Vagina (tissue), 2 donors: ENCODE measurements at places on chromosomes 11 and 22. TPM values are rescaled to one million over a fixed set of nuclear protein-coding genes. Genes with fewer than 3 reads are reported as not detected.
A peak's percentile ranks its signal among the peaks of the same experiment; 100 is the strongest.

DNA sequence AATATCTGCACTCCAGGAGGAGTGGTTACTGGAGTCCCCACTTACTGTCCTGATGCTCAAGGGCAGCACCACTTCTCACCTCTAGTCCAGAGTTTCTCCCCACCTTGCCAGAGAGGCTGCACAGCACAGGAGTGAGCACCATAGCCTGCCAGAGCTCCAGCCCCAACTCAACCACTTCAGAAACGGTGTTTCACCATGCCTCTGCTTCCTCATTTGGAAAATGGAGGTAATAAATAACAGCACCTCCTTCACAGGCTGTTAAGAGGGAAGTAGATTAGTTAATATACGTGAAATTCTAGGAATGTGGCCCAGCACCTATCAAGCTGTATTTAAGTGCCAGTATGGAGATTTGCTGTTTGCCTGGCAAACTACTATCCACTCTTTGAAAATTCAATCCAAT is 63.0 kb downstream of the GALNT18 start:
- no peak for DNase-seq

GRCh38 chr22:45009606-45010531 is at the start of gene PHF21B:
Gene PHF21B (minus strand): TSS chr22:45010005. CDS start chr22:45009549, 456 bp downstream.
- DNase-seq = no peak

- DNase-seq = no peak
Measured at GRCh38 chr11:62132689-62133293, 9.0 kb downstream of the INCENP start.

The SBF1 gene
- total RNA-seq = 37.3 TPM

DNA sequence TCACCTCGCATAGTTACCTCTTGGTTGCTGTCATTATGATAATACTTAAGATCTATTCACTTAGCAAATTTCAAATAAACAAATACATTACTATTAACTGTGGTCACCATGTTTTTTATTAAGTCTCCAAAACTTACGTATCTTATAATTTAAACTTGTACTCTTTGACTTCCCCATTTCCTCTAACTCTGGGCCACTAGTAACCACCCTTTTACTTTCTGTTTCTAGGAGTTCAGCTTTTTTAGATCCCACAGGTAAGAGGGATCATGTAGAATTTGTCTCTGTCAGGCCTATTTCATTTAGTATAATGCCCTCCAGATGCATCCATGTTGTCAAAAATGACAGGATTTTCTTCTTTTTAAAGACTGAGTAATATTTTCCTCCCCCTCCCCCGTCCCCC is 212.4 kb upstream of the C11orf87 start:
- DNase-seq = no peak

- no peak for DNase-seq
Measured at GRCh38 chr11:22976146-22976545, 115.9 kb upstream of the CCDC179 start.

DNA sequence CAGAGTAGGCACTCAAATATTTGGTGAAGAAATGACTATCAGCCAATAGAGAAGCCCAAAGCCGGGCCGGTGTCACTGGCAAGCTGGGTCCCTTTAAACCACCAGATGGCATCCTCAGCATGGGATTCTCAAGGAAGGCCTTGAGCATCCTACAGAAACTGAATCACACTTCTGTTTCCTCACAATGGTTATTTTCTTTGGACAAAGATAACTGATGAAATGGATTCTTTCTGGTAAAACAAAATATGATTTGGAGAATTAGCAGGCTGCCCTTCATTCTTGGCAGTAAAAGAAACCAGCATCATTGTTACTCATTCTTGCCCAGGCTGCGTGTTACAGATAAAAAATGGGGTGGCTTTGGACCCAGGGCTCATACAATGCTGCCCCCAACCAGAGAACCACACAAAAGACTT is 30.3 kb upstream of the ASPHD2 start:
- no peak for DNase-seq

The MS4A3 gene
- total RNA-seq = not detected

DNA sequence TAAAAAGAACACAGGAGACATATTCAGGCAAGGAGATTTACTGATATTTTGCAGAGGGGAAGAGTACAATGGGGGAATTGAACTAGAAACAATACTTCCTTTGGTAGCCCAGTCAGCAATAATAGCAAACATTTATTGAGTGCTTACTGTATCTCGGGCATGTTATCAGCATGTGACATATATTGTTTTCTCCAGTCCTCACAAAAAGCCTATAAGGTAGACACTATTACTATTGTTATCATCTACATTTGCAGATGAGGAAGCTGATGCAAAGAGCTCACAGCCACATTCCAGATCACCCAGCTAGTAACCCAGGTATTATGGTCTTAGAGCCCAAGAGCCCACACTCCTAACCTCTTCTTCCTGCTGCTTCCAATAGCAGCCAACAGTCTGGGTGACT is 27.9 kb downstream of the NAV2 start:
- DNase-seq = no peak

DNA sequence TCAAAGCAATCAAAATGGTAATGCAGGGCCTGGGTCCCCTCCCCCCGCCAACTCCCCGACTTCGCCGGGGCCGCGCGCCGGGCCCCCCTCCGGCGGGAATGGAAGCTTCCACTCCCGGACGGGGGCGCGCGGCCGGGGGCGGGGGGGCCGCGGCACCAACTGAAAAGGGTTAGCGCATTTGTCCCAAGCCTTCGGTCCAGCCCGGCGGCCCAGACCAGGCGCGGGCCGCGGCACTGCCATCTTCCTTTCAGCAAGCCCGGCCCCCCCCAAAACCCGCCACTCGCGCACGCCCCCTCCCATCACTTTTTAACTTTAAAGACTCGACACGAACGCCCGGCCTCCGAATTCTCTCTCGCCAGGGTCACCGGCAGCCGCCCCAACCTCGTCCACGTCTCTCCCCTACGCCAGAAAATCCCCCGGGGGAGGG is 2.8 kb downstream of the PHF21B start:
- DNase-seq = no peak

DNA sequence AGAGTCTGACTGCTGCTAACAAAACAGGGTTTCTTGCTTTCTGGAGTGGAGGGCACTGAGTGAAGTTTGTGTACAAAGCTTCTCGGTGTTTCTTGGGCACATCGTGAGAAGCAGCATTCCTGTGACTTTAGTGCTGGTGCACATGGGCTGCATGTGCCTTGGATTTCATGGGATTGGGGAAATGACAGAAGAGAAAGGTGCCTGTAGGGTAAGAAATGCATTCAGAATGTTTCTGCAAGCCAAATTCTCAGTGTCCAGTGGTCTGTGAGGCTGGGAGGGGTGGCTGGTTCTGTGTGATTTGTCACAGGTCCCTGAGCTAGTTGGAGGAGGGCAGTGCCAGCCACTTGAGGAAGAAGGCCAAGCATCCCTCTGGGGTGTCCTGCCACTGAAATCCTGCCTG is 404.2 kb upstream of the NARS2 start:
- DNase-seq = no peak

DNA sequence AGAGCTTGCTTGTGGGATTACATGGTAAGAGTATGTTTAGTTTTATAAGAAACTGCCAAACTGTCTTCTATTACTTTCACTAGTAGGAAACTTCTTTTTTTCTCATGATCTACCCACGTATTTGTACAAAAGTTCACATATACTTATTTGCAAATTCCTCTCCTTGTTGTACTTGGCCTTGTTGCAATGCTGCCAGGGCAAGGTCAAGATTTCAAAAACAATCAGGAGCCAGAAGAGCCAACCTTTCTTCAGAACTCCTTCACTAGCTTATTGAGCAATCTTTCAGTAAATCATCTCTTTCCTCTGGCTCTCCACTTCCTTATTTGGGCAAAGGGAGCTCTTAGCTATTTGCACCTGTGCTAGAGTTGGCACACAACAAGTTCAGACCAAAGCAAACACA is 9.7 kb downstream of the SRSF8 start:
- DNase-seq = no peak

The APOL4 gene
- total RNA-seq = 4.2 TPM

The SHANK3 gene
- total RNA-seq = 20.4 TPM

DNA sequence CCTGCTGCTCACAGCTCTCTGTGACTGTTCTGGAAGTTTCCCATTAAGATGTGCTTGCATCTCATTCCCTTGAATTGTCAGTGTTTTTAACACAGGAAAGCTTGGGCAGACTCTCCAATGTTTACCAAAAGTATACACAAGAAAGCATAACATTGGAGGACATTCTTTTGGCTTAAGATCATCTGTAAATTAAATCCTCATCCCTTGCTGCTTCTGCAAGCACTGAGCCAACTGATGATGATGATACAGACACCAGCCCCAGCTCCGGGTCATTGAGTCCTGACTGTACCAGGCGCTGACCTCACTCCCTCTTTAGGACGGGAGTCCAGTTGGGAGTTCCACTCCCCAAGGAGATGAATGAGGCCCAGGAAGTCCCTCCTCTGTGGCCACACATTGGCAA is 23.8 kb downstream of the CD82 start:
- no peak for DNase-seq

GRCh38 chr11:130533113-130533798 is 84.8 kb downstream of the ADAMTS15 start:
- DNase-seq = no peak

The GUCD1 gene
- 81.8 TPM for total RNA-seq

DNA sequence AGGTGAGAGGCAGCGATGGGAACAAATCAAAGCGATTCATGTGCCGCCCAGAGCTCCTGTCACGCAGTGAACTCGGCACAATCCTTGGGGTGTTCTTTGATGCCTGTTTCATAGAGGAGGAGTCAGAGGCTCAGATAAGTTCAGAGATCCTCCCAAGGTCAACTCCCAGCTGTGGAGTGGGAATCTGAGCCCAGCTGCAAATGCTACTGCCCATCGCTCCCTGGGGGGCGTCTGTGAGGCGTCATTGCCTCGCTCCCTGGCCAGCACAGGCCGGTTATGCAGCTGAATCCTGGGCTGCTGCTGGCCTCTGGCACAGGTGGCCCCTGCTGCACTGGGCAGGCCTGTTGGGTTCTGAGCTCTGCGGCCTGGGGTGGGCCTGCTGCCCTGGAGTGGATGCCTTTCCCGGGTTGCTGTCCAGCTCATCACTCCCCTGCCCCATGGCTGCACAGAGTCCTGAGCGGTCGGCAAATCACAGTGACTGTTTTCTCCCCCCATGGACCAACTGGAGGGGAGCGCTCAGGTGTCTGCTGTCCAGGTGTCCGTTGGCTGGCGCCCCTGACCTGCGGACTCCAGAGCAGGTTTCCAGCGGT is 36.3 kb upstream of the SHISAL1 start:
- no peak for DNase-seq

DNA sequence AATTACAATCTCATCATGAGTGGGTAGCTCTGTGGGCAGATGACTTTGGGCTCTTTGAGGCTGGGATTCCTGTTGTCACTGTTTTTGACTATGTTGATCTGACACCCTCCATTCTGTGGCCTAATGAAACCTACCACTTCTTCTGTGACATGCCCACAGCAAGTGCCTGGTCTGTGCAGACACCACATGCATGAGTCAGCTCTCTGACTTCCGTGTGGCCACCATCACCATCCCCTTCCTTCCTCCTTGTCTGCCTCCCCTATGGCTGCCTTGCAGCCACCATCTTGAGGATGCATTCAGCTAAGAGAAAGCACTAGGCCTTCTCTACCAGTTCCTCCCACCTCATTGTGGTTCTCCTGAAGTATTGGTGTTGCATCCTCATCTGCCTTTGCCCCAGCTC is 15.3 kb upstream of the OR10V1 start:
- DNase-seq = no peak

- no peak for DNase-seq
Measured at GRCh38 chr11:503179-503981, 3.7 kb downstream of the RNH1 start.

- no peak for DNase-seq
Measured at GRCh38 chr11:94694309-94695060, 73.7 kb upstream of the AMOTL1 start.

The INPP5J gene
- total RNA-seq = 5.9 TPM

- DNase-seq = no peak
Measured at GRCh38 chr11:123859731-123860130, 25.7 kb downstream of the TMEM225 start.

DNA sequence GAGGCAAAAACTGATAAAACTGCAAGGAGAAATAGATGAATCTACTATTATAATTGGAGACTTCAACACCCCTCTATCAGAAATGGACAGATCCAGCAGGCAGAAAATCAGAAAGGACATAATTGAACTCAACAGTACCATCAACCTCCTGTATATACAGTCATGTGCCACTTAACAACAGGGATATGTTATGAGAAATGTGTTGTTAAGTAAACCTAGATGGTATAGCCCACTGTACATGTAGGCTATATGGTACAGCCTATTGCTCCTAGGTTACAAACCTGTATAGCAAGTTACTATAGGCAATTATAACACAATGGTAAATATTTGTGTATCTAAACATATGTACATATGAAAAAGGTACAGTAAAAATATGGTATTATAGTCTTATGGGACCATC is 66.8 kb upstream of the PHF21A start:
- DNase-seq = no peak

The DMC1 gene
- total RNA-seq = 12.3 TPM

The OR4C45 gene
- total RNA-seq = not detected

DNA sequence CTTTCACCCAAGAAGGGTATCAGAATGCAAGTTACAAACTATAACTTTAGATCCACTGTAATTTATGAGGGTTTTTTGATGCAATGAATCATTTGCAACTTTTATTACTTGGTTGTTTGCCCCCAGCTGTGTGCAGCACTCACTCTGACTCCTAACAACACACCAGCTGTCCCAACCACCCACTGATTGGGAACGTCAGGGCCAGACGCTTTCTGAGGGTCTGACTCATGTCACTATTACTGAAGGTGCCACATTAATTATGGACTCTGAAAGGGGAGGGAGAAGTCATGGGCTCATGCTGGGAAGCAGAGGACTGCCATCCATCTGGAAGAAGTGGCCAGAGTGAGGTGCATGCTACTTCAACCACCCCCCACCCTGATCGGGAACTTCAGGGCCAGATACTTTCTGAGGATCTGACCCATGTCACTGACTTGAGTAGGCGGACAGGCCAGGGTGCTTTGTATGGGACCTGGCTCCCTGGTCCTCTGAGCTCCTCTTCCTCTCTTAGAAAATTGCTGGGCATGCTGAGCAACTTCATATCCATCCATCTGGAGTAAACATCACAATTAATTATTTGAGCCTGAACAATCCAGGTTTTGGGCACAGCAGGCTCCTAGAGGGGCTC is 44.9 kb upstream of the DRD2 start:
- DNase-seq = peak; percentile 55

GRCh38 chr11:35629511-35629910 is 11.3 kb downstream of the FJX1 start:
- DNase-seq = no peak

The KCTD14 gene
- 2.9 TPM for total RNA-seq

The SERPING1 gene
- 779 TPM for total RNA-seq

DNA sequence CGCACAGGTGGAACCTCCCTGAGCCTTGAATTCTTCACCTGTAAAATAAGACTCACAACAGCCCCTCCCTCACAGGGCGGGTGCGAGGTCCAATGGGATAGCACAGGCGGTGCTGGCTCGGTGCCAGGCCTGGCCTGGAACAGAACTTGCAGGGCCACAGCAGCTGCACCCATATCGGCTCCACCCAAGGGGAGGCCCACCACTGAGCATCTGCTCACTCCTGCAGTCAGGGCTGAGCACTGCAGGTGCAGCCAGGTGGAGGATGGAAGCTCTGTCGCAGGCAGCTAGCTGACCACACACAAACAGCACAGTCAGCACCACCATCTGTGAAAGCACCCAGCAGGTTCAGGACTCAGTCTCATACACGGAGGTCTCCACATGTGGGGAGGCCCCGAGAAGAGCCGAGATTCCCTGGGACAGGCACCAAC is 19.6 kb downstream of the VPS37C start:
- DNase-seq = no peak
